ENCODE measurements at places on chromosomes 16 and 17.

DNA sequence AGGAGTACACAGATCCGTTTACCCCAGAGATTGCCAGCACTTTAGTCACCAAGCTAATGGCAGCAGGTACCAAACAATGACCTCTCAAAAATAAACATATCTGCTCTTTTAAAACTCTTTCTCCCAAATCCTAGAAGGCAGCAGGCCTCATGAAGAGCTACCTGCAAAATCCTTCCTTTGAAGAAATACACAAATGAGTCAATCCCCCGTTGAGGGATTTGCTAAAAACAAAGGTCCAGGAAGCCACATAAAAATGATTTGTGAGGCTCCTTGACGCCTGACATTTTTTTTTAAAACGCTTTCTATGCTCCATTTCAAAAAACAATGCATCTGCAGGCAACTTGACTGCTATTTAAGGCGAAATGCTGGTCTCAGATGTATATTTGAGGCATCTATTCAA lies 58.2 kb downstream of the NACA2 start:
- DNase-seq, result no peak

DNA sequence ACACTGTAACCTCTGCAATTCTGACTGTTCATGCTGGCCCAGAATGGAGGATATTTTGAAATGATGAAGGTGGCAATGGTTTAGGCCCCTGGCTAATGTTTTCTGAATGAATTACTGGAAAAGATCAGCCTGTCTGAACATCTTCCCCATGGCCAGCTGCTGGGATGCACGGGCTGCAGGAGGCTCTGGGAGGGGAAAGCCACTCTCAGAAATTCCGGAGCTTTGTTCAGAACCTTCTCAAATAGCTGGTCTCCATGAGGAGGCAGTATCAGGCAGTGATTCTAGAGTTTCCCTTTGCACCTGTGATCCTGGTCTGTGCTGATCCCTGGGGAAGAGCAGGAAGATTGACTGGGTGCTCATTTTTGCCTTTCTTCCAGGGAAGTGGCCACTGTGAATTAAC lies 5.0 kb downstream of the SLC6A2 start:
- DNase-seq, result no peak

GRCh38 chr16:57235128-57236021 lies 9.7 kb upstream of the ARL2BP start:
- DNase-seq, result peak; percentile 5

DNA sequence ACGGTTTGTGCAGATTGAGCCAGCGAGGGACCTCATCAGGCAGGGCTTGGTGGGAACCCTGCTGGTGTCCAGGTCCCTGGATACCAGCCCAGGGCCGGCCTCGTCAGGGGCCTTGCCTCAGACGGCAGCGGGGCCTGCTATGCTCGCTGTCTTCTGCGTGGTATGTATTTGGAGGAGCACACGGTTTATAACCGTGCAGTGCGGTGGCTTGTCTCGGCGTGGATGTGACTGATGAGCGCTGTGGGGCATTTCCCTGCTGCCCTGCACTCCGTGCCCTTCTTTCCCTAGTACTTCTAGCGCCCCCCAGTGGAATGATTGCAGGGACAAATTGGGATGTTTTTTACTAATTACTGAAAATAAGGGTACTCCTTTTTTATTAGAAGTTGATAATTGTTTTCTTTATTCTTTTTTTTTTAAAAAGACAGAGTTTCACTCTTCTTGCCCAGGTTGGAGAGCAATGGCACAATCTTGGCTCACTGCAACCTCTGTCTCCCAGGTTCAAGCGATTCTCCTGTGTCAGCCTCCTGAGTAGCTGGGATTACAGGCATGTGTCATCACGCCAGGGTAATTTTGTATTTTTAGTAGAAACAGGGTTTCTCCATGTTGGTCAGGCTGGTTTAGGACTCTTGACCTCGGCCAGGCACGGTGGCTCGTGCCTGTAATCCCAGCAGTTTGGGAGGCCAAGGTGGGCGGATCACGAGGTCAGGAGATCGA lies 15.3 kb downstream of the TBCD start:
- peak; percentile 25 for DNase-seq

GRCh38 chr17:39921323-39921722 lies 2.9 kb upstream of the GSDMB start:
- no peak for DNase-seq

- no peak for DNase-seq
Measured at GRCh38 chr17:21388066-21388465, 11.9 kb downstream of the KCNJ12 start.

- DNase-seq, result no peak
Measured at GRCh38 chr17:57444682-57445450, 188.5 kb downstream of the MSI2 start.

GRCh38 chr17:34539881-34540280 lies 39.5 kb upstream of the TMEM132E start:
- DNase-seq, result no peak

DNA sequence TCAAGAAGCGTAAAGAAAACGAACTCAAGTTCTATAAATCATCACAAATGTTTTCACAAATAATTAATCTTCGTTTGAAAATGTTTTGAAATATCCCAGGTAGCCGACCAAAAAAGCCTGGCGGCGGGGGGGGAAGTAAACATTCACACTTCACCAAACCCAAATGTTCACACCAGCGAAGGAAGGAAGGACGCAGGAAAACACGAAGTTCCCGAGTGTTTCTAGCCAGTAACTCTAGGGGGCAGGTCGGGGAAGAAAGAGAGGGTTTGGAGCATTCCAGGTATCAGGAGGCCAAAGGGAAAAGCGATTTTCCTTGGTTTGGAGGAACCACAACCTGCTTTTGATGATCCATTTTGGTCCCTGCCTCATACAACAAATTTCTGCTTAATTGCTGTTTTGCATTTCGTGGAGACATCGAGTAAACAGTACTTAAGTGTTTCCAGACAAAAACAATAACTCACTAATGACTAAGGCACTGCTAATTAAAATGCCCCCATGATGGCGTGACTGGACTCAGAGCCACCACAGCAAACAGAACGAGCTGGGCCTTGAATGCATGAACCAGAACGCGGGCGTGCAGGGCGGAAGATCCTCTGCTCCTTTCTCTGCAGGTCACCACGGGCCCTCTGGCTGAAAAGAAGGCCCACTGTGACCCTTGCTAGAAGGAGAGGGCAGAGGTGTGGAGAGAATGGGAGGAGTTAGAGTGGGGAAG lies 16.6 kb downstream of the ZFHX3 start:
- DNase-seq, result no peak

DNA sequence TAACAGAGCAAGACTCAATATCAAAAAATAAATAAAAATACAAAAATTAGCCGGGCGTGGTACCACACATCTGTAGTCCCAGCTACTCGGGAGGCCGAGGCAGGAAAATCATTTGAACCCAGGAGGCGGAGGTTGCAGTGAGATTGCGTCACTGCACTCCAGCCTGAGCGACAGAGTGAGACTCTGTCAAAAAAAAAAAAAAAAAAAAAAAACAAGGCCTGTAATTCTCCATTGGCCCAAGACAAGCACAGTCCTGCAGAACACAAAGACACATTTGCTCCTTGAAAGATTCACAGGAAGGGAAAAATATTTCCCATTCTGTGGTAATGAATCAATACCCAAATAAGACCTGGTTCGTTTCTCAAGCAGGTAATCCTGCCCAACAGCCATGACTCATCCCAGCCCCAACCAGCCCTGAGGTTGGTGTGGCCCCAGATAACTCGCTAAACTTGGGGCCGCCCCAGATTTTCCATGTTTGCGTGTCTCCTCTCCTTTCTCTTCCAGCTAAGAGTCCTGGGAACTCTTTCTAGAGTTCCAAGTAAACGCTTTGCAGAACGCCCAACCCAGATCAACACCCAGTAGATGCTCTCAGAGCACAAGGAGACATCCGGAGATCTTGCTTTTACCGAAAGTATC lies 40.3 kb upstream of the SNN start:
- no peak for DNase-seq

- DNase-seq, result no peak
Measured at GRCh38 chr16:11535494-11535893, 51.2 kb downstream of the LITAF start.

DNA sequence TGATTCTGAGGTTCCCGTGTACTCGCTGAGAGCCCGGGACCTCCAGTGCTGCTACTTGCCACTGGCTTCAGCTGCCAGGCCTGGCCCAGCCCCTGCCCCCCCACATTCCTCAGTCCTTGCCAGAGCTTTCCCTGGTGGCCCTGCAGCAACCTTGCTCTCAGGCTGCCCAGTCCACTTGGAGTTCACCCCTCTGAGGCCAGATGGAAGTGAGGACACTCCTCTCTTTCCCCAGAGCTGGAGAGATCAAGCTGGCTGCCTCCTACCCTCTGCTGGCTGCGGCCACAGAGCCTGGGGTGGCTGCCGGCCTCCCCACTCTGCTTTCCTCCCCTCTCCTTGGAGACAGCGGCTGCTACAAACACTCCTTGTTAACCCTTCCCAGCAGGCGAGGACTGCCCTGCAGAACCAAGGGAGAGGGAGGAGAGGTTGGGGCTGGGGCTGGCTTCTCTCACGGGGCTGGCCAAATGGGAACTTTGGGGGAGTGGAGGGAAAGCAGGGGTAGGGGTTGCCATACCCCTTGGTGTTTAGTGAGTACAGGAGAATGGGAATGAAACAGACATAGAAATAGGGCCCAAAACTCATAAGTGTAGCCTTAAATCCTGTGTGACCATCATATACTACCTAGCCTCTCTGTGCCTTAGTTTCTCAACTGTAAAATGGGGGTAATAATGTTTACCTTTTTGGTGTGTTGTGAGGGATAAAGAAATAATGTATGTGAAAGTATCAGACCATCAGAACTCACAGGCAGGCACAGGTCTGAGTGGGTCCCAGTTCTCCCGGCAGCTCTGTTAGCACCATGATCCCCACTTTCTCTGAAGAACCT lies at the start of gene GAS2L2:
GAS2L2 (minus strand) TSS at position 295 of the 820 bp plus-strand sequence. CDS start 389 bp downstream, outside the sequence.
- no peak for DNase-seq

DNA sequence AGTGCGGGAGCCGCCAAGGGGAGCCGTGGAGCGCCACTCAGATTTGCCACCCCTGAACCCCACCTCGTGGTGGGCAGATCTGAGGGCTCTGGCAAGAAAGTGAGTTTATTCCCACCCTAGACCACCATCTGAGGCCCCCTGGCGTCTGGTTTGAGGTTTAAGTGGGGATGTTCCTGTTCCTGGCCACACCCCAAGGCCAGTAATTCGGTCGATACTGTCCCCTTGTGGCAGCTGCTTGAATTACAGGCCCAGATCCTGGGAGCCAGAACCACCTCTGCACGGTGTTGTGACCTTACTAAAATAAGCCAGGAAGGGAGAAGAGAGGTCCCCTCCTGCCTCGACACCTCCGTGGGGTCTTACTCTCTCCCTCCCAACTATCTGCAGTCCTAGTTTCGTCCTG lies 3.3 kb upstream of the LAT start:
- no peak for DNase-seq

Data from NCI-H748 treated with DMSO at 0.1 percent for 48 hours (cell line).